SK-N-MC (cell line): ENCODE measurements at places on chromosomes 12 and 14.

DNA sequence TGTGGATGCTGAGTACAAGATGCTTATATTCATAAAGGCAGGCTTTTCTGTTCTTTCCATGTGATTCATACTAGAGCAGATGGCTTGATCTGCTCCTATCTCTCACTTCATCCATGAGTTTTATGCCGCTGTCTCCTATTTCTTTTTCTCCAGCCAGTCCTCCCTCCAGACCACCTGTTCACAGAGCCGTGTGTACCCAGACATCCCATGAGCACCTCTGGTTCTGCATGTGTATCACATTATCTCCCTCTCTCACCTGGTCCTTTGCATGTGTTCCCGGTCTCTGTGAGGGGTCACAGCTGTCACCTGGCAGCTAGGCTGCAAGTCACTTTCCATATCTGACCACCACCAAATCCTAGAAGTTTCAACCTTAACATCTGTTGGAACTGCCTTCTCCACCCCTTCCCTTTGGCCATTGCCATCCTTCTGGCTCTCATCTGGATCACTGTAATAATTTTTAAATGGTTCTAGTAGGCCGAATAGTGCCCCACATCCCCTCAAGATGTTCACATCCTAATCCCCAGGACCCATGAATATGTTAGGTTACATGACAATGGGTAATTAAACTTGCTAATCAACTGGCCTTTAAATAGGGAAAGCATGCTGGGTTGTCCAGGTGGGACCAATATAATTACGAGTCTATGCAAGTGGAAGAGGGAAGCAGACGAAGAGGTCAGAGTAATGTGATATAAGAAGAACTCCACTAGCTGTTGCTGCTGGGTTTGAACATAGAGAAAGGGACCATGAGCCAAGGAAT, 168.1 kb downstream of the SNAPC1 start:
- no peak for DNase-seq

DNA sequence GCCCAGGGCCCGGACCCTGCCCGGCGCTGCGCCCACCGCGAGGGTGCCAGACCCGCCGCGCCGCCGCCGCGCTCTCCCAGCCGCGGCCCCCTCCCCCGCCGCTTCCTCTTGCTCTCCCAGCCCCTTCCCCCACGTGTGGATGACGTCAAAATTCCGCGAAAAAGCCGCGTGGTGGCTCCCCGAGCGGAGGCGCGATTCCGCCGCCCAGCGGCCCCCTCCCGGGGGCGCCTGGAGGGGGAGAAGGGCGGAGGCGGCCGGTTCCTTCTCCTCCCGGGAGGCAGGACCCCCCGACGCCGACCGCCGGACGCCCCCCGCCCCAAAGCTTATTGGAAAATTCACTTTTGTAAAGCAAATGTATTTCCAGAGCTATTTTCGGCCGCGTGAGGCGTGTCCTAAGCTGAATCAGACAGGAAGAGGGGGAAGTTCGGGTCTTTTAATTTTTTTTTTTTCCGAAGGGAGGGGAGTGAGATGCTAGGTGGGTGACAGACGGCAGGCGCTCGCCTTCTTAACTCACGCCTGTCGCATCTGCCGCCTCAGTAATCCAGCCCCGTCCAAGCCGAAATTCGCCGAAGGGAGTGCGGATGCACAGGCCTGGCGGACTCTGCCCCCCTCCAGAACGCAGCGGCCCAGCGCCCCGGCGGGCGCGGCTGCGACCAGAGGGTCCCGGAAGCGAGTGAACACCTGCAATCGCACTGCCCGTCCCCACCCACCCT, 4.1 kb upstream of the CCND2 start:
- DNase-seq, result no peak

- DNase-seq, result no peak
Measured at GRCh38 chr14:76268047-76268431, 107.9 kb upstream of the ESRRB start.

DNA sequence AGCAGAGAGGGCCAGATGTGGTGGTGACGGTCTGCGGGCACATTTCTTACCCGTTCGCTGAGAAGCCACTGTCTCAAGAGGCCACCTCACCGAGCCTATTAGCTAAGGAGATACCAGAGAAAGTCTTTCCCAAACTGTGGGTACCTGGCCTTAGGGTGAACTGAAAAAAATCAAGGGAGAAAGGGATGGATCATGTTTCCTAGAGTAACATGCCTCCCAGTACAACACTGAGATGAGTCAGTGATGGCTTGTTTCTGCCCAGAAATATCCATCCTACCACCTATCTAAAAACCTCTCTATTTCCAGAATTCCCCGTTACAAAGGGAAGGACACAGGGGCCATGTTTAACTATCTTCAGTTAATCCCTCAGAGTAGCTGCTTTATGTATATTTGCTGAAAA, 83.7 kb downstream of the LMNTD1 start:
- no peak for DNase-seq

GRCh38 chr14:21997300-21997699, 323.7 kb upstream of the OR4E1 start:
- no peak for DNase-seq

DNA sequence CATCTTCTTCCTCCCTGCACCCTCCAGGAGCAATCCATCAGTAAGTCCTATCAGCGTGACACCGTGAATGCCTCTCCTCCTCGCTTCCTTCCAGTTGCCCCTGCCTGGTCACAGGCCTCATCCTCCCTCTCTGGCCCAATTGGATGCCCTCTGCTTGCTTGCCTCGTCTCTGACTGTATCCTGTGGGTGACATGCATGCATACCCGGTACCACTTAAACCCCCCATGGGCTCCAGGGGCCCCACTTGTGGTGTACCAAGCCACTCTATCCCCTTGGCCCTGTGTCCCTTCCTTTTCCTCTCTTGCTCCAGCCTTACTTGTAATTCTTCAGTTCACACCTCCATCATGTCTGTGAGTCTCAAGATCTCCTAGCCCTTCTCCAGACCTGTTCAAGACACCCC, 106.0 kb upstream of the RTL1 start:
- no peak for DNase-seq

GRCh38 chr14:95039993-95040348, 117.4 kb downstream of the DICER1 start:
- no peak for DNase-seq

DNA sequence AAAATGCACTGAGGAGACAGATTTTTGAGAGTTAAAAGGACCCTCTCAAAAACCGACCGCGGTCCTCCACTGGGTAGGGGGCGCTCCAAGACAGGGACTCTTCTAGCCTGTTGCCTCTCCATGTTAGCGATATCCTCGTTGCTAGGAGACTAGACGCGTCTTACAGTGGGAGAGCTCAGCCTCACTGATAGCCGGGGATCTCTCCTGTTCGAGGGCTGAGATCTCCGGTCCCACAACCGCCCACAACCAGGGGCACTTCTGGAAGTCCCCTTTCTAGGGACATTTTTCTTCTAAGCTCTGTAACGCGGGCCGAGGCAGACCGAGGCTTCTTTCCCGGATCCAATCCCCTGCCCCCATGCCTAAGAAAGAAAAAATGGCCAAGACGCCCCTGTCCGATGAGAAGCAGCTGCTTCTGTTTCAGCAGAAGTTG, 21.3 kb downstream of the FKBP11 start:
- DNase-seq, result peak; percentile 63

DNA sequence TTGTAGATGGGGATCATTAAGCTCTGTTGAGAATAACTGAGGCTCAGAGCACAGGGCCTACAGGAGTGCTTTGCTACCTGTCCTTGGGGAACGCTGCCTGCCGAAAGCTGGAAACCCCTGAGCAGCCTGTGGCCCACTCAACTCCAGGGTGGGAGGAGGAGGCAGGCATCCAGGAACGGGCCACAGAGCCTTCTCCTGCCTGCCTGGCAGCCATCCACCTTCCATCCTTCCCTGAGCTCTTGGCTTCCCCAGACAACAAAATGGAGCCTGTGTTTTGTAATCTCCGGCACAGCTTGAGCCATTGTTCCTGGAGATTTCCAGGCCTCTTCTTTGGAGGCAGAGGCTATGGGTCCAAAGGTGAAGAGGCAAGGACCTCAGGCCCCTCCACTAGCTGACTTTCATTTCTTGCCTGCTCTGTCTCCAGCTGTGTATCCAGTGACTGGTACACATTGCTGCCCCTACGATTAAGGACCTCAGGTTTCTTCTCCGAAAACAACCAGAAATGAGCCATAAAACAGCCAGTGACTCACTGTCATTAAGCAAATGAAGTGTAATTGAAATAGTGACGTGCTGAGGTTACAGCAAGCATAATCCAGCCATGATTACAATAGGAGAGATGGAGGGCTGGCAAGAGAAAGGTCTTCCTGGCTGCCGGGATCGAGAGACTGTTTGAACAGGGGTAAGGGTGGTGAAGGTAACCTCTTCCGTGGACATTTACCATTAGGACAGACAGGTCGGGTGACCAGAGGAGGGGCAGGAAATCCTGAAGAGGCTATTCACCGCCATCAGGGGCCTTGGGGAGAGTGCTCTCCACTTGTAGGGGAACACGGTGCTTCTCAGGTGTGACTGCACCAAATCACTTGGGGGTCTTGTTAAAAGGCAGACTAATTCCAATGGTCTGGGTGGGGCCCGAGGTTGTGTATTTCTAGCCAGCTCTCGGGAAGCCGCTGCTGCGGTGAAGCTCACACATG, 56.3 kb upstream of the KCNA5 start:
- no peak for DNase-seq

DNA sequence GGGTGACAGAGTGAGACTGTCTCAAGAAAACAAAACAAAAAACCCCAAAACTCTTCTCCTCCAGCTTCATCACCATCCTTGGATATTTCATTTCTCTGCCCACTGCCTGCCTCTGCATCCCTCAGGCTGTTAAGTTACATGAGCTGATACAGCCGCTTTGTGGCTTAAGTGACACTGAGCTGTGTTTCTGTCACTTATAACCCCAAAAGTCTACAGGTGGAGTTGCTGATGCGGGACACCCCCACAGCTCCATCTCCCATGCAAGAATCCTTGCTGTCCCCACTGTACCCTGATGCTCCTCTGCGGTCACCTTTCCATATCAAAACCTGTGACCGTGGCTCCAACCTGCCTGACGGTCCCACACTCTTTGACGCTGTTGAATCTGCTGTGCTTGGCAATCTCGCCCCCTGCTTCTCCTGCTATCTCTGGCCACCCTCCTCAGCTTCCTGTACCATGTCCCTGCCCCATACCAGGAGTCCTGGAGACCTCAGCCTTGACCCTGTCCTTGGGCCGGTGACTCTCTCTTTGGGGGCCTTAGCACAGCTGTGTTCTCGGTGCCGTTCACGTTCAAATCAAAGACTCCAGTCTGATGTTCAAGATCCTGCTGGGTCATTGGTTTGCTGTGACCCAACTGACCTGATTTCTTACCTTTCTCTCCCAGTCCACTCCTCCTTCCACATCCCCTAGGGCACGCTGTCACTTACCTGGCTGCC, 20.3 kb downstream of the HVCN1 start:
- DNase-seq, result no peak
